HFFc6 (cell line): ENCODE measurements at places on chromosomes 11 and 22.

DNA sequence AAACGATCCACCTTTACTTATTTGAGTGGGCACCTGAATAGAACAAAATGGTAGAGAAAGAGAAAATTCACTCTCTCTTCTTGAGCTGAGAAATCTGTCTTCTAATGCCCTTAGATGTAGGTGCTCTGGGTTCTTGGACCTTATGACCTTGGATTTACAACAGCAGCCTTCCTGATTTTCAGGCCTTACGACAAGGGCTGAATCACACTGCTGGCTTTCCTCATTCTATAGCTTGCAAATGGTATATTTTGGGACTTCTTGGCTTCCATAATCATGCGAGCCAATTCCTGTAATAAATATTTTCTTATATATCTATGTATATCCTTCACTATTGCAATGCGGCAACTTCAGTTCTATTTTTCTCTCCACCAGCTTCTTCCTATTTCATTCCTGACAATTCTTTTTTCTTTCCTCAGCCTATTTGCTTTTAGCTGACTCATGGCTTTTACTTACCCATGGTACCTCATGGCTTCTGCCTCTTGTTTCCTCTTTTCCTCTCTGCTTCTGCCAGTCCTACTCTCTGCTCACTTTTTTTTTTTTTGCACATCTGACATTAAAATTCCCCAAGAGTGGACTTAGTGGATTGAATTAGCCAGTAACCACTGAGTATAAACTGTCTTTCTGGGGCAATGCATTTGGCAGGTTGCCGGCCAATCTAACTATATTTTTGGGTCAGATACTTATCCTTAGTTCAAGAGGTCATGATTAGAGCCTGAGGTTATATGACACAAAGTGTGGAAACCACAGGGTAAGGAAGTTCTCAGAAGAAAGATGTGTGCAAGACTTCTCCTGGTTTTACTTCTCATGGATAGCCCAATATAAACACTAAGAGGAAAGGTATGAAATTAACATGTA lies 359.5 kb downstream of the TMEM135 start:
- no peak for DNase-seq

GRCh38 chr11:109350091-109350490 lies 71.9 kb upstream of the C11orf87 start:
- no peak for DNase-seq

GRCh38 chr11:32833921-32834320 lies 4.2 kb downstream of the PRRG4 start:
- no peak for DNase-seq

GRCh38 chr11:4713241-4713640 lies 8.7 kb downstream of the MMP26 start:
- DNase-seq = no peak

- DNase-seq = peak; percentile 95
Observed at GRCh38 chr11:64317961-64318765, at the start of gene PRDX5. TSS of gene PRDX5 (plus strand) at chr11:64318121. CDS start at chr11:64318216, 95 bp downstream.

DNA sequence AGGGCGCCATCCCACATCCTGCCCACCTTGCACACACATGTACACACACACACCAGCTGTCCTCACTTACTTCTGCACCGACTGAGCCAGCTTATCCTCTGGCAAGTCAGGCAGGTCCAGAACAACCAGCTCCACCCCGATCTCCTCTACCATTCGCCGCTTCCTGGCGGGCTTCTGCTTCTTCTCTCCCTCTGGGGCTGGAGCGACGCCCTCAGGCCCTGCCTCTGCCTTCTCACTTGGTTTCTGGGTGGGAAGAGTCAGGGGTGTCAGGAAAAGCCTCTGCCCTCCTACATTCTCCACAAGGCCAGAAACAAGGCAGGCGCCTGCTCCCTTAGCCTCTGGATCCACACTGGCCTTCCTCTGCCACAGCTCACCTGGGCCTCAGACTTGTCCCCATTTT lies 8.4 kb downstream of the HYOU1 start:
- DNase-seq = no peak

- no peak for DNase-seq
Observed at GRCh38 chr11:44709281-44709562, 17.5 kb upstream of the TSPAN18 start.

GRCh38 chr11:3841426-3842350 lies 929 bp upstream of the RHOG start:
- peak; percentile 74 for DNase-seq

DNA sequence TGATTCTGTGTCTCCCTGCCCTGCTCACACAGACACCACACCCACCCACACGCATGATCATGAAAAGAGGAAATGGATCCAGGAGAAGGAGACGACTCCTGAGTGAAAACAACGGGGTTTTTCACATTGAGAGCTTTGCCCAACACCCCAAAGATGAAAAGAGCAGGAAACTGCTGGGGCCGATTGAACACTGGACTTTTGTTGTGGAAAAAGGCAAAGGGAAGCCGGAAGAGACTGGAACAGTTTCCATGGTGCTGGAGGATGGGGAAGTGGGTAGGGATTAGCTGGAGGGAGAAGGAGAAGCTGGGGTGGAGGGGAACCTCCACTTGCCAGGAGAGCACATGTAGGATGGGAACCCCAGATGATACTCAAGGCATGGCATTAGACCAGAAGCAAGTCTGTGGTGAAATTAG lies 5.2 kb upstream of the SLC43A3 start:
- no peak for DNase-seq

GRCh38 chr22:24525416-24526037 lies 29.4 kb downstream of the GUCD1 start:
- DNase-seq = peak; percentile 51

- DNase-seq = peak; percentile 52
Observed at GRCh38 chr11:119338318-119338890, 2.3 kb downstream of the C1QTNF5 start.

DNA sequence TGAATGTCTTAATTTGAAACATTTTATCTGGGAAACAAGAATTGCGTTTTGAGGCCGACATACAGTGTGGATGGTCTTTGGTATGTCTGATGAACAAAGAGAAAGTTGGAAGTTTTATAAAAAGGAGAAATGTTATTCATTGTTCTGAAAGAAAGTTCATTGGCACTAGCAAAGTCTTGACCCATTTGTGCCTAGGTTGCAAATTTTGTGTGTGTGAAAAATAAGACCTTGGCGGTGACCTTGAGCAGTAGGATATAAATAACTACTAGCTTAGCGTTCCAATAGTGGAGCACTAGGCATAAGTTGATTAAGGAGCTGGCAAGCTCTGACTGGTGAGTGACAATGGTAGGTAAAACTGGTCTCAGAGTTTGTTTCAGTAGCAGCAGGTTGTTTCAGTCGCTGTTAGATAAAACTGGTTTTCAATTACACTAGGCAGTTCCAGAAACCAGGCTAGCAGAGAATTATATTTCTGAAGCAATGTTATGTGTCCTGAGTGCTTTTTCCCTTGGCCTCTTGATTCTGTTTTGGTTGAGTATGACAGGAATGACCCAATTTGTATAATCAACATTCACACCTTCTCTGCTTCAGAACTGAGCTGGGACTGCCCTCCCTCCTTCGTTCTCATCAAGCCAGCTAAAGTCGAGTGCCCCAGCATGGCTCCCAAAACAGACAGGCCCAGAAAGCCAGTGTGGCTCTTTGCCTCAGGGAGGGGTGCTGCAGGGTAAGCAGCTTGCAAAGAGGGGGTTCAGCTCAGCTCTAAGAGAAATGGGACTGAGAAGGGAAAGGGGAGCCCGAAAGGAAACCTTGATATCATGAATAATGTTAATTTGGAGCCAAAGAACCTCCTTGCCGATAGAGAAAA lies 85.7 kb downstream of the NTM start:
- DNase-seq = no peak

DNA sequence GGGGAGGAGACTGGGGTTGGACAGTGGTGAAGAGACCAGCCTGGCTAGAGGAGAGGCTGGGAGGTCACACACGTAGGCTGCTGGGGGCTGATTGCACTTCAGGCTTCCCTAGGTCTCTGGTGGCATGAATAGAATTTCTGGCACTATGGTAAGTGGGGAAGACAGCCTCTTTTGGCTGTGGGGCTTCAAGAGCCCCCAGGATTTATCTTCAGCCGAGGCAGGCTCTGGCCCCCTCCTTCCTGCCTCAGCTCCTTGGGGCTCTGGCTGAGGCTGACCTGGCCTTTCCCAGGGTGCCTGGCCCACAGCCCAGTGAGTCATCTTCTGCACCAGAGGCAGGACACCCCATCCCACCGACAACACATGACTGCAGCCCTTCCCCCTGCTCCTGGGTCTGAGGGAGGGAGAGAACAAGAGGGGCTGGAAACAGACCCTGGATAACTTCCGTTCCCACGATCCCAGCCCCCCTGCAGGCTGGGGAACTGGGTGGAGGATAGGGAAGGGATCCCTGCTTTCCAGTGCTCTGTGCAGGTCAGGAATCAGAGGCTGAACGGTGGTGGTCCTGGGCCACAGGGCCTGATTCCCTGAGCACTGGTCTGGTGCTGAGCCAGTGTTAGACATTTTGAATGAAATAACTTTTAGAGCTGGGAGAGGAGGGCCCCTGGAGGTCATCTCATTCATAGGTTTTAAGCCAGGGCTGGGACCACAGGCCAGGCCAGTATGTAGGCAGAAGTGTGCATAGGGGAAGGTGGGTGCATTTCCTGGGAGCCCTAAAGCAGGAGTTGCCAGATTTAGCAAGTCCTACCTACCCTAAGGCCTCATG lies 26.5 kb downstream of the ARHGEF17 start:
- peak; percentile 81 for DNase-seq

- no peak for DNase-seq
Observed at GRCh38 chr11:66938582-66939135, 19.5 kb downstream of the PC start.

GRCh38 chr22:48772286-48772907 lies 1055.3 kb downstream of the BRD1 start:
- no peak for DNase-seq

- DNase-seq = no peak
Observed at GRCh38 chr11:35363246-35363801, 56.0 kb downstream of the SLC1A2 start.

DNA sequence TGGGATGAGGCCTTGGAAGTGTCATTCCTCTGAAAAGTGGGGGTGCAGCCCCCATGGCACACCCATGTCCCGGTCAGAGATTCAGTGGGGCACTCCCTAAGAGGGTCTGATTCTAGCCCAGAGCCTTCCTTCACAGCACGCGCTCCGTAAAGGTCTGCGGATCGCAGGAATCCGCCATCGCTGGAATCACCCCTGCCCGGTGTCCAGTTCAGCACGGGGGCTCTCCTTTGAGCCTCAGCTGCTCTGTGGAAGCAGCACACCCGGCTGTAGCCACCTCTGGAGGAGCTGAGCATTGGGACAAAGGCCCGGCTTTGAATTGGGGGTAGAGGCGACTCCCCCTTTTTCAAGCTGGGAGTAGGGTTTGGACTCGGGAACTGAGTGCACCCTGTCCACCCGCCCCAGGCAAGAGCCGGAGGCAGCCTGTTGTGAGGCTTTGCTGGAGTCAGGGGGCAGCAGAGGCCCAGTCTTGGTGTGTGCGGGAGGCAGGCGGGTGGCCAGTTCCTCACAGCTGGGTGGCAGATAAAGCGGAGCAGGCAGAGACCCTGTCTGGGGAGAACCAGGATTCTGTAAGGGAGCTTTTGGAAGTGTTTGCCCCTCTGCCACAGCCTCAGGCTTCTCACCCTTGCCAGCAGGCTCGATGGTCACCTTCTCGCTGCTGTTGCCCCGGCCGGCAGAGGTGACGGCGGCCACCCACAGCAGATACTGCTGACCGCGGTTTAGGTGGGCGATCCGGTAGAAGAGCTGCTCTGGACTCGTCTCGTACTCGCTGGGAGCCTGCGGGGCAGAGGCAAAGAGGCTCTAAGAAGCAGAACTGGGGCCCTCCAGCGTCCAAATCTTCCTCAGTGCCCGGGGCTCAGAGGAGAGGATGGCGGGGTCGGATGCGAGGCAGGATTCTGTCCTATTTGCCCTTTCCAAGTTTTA lies 115.9 kb downstream of the CEP164 start:
- DNase-seq = peak; percentile 12

DNA sequence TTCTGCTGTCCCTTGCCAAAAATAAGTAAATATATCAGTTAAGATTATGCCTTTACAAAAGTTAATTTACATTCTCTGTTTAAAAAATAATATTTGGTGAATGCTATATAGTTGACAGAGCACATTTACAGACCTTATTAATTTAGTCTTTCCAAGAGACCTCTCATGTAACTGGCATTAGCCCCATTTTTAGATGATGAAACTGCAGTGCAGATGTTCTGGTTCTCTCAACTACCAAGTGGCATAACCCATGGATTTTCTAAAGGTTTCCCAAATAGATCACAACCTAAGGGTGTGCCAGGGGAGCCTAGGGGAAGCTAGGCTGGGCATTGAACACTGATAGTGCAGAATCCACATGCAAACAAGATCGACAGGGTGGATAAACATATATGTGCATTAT lies 88.5 kb downstream of the RNF169 start:
- DNase-seq = no peak

- DNase-seq = no peak
Observed at GRCh38 chr22:31958625-31959239, 14.4 kb downstream of the YWHAH start.

- DNase-seq = no peak
Observed at GRCh38 chr22:47124961-47125360, 362.5 kb downstream of the TBC1D22A start.

DNA sequence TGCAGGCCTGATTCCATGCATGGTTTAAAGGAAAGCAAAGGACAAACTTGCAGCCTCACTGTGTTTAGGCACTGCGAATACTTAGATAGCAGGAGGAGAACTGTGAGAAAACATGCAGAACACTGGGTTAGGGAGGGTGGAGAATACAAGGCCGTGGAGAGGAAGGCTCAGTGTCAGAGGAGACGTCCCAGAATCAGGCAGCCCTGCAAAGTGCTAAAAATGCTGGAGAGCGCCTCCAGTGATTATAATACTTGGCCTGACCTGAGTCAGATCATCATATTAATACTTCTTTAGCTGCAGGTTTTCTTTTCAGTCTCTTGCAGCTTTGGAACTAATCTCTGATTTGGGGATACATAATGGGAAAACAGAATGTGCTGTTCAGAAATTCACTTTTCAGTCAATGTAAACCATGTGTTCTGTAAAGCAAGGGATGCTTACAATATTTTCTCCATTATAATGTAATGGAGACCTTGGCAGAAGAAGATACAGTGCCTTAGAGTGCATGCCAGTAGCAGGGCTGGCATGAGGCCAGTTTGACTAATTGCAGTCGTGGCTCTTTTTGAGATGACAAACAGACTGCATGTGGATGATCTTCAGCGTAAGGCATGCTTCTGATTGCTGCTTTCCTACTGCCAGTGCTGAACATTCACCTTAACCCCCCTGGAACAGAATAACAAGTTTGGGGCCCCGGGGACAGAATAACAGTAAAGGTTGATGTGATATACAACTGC lies 16.8 kb downstream of the EXT2 start:
- peak; percentile 85 for DNase-seq

DNA sequence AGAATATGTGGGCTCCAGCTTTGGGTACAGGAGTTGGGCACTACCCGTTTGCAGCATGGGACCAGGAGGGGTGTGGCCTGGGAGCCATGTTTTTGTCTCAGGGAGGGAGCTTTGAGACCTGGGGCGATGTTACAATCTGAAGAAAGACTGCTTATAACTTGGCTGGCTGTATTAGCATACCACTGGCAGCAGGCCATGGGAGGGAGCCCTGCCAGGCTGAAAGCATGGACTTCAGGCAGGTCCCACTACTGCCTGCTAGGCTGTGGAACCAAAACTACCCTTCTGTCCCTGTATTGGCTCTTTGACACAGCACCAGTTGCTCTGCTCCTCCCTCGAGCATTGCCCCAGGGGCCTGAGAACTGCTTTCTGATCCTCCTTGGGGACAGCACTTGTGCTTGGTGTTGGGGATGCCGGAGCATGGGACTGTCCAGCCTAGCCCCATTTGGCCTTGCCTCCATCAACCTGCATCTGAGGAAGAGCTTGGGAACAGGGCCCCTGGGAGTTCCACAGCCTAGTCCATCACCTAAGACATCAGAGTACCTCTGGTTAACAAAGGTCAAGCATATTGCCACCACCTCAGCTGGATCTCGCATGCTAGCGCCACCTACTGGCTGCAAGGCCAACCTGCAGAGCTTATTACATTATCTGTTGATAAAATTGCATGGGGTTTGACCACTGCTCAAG lies 217.4 kb downstream of the SBF2 start:
- peak; percentile 11 for DNase-seq
